ENCODE measurements at places on chromosomes 5 and 9.

GRCh38 chr5:126139773-126140172, 283.4 kb upstream of the GRAMD2B start:
- DNase-seq = peak; percentile 60

GRCh38 chr5:72478276-72478675, 28.9 kb downstream of the ZNF366 start:
- DNase-seq = no peak

DNA sequence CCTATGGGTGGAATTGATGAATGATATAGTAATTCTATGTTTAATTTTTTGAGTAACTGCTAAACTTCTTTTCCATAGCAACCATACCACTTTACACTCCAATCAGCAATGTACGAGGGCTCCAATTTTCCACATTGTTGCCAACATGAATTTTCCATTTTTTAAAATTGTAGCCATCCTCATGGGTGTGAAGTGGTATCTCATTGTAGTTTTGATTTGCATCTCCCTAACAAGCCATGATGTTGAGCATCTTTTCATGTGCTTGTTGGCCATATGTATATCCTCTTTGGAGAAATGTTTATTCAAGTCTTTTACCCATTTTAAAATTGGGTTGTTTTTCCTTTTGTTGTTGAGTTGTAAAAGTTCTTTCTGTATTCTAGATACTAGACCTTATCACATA, 48.9 kb downstream of the TMOD1 start:
- DNase-seq = no peak

GRCh38 chr9:30944225-30944569, 1440.2 kb upstream of the ACO1 start:
- no peak for DNase-seq

DNA sequence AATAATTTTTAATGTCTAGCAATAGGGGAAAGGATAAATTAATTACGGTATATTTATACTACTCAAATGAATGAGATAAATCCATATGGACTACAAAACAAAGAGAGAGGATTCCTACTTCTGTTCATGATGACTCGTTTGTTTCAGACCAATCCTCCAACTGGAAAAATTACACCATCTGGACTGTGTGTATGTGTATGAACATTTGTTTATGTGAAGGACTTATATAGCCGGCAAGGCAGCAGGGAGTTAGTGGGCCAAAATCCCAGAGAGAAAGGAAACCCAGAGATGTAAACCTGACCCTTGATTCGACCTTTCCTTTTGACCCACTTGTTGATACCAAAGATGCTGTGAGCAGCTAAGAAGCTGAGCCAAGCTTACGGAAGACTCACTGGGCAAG, 20.1 kb downstream of the PDE6A start:
- no peak for DNase-seq

DNA sequence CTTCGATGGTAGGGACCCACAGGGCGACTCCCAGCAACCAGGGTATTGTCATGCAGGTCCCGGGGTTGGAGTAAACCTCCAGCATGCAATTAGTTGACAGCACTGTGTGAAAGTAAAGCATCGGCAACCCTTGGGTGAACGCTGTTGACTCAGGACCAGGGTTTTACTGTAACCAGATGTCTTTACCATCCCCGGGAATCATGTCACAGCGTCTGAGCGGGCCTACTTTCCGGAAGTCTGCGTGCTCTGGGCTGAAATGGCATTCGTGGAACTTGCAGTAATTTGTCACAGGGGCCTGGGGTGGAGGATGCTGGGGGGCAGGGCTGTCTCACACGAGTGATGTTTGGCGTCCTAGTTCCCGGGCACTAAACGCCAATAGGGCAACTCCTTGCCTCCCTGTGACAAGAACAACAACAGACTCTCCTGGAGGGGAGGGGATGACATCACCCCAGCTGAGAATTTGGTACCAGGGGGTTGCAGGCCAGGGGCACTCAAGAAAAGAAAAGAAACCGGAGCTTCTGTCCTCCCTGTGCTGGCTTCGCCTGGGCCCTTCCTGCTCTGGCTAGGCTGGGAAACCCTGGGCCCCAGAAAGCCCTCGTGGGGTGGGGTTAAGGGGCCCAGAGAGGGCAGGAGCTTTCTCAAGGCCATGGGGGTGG, 10.1 kb upstream of the UBAC1 start:
- DNase-seq = no peak

Data from HS-5 (cell line).